Stimulated activated CD4-positive, alpha-beta T cell treated with anti-CD3 and anti-CD28 coated beads, TNF-alpha, amount 100 ng/mL, for 24 hours (primary cell): ENCODE measurements at places on chromosomes 3 and 15.

DNA sequence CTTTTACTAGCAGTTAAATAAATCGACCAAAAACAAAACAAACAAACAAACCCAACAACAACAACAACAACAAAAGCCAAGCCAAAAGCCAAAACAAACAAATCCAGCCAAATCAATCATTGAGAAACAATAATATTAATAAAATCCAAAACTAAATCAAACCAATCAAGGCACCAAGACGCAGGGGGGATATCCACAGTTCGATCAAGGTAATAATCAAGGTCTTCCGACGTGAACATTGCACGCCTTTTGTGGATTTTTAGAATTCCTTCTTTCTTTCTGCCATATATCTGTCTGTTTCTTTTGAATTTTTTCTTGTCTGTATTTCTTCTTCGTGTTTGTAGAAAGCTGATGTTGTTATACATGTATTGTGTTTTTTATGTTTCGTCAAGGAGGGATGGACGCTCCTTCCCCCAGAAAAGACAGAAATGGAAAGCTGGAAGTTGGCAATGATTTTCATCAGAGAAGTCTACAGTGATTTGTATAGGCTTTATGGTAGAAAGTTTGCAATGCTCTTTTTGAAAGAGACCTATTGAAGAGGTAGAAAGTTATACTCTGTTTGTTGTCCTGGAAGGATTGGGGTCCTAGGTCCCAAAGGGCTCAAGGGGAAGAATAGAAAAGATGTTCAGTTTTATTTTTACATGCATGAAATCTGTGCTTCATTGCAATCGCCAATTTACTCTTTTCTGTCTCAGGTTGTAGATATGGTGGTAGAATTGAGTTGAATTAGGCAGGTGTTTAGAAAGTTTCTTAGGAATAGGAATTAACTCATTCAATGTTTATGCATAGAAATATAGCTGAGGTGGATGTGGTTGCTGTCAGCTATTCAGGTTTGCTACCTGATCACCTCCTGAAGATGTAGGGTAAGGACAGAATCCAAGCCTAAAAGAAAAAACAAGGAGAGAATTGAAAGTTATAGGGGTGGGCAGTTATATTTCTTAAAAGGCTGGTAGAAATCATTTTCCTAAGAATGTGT, 1.2 kb downstream of the ARPP21 start:
- no peak for DNase-seq

- DNase-seq = no peak
Measured at GRCh38 chr3:177538048-177538749, 340.9 kb upstream of the TBL1XR1 start.

DNA sequence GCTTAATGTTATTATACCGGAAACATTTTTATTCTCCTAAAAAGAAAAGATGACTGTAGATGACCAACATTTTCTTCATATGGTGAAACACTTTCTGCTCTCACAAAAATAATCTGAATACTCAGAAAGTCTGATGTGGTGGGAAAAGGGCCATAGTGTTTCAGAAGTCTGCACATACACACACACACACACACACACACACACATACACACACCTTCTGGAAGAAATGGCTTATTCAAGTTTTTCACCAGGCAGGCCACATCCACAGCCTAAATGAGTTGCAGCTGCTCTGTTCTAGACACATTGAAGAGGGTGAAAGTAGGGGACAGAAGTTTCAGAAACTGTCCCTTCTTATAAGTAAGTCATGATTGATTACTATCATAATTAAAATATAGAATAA, 220.0 kb downstream of the ZMAT3 start:
- no peak for DNase-seq

- no peak for DNase-seq
Measured at GRCh38 chr15:31016446-31016915, 25.1 kb upstream of the MTMR10 start.

GRCh38 chr3:140273542-140274195, 338.7 kb downstream of the CLSTN2 start:
- no peak for DNase-seq
